ENCODE measurements at places on chromosomes 1 and 21.

DNA sequence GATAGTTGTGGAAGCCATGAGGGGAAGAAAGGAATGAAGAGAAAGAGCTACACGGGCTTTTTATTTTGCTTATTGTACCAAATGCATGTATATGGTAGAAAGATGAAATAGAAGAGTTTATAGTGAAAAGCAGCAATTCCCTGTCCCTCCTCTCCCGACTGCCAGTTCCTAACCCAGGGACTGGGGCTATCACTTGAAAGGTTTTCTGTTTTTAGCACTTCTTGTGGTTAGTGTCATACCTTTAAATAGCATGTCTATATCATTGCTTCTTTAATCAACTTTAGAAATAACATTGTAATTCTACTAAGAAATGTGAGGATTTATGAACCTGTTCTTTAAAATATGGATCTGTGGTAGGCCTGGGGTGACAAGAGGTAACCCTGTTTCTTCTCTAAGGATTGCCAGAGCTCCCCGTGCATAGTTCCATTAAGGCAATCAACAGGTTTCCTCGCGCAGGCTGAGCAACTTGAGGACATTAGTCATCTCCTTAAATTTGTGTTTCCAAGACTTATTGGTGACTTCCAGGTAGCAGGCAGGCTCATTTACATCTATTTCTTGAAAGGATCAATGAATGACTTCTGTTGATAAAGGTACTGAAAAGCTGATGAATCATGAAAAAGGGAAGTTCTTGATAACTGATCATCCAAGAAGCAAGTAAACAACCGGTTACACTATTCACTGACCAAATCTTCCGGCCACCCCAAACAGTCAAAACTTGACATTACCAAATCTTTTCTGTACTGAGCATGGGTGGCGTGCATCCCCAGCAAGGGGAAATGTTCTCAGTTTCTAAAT is 37.8 kb upstream of the S1PR1 start:
- no peak for DNase-seq

GRCh38 chr21:18356801-18357200 is 46.8 kb downstream of the TMPRSS15 start:
- DNase-seq = no peak

- DNase-seq = no peak
Measured at GRCh38 chr21:45284456-45284741, 3.3 kb downstream of the POFUT2 start.

DNA sequence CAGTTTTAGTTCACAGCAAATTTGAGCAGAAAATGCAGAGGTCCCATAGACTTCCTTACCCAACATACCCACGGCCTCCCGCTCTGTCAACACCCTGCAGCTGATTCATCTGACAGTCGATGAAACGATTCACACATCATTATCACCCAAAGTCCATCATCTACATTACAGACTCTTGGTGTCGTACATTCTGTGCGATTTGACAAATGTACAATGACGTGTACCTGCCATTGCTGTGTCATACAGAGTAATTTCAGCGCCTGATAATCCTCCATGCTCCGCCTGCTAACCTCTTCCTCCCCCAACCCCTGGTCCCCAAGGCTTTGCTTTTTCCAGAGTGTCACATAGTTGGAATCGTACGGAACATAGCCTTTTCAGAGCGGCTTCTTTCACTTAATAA is 94.7 kb upstream of the SLC25A33 start:
- no peak for DNase-seq

DNA sequence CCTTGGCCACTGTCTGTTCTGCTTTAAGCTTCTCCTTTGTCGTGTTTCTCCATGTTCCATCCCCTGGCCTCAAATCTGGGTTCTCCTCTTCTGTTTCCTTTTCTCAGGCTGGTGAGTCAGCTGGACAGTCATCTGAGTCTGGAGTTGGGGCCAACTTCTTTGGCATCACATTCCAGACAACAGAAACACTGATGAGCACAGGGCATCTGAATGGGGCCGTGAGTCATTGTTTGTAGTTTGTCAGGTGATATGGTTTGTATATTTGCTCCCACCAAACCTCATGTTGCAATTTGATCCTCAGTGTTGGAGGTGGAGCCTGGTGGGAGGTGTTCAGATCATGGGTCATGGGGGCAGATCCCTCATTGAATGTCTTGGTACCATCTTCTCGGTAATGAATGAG is 14.3 kb upstream of the OLIG2 start:
- no peak for DNase-seq

DNA sequence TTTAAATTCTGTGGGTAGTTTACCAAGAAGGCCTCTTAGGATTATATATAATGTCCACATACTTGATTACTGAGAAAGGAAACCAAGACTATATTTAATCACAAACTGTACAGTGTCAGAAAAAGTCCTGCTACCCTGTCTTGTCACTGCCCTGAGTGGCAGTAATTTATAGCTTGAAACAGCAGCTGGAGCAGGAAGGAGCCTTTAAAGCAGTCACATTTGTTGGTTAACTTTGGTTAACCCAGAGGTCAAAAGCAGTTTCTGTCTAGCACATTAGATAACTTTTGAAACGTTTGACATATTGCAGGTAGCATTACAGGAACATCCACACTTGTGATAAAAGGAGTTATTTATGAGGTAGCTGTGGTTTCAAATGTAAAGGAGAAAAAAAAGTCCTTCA is 161.7 kb downstream of the ROR1 start:
- DNase-seq = no peak

DNA sequence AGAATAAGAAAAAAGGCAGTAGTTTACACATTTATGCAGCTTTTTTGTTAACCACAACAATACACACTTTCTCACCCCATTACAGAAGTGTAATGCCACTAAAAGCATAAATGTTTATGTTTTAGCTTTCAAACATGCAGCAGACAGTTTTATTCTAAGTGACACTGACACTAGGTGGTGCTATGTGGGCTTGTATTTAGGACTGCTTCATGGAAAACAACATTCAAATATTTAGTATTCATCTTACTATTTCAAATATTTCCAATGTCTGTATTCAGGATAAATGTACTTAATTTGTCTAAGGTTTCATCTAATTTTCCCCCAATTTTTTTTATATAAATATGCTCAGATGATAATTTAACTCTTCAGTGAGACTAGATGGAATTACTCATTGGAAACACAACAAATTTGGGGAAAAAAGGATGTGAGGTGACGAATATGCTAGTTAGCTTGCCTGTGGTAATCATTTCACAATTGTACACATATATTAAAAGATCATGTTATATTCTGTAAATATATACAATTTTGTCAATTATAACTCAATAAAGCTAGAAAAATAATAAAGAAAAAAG is 71.4 kb downstream of the USP1 start:
- peak; percentile 22 for DNase-seq

DNA sequence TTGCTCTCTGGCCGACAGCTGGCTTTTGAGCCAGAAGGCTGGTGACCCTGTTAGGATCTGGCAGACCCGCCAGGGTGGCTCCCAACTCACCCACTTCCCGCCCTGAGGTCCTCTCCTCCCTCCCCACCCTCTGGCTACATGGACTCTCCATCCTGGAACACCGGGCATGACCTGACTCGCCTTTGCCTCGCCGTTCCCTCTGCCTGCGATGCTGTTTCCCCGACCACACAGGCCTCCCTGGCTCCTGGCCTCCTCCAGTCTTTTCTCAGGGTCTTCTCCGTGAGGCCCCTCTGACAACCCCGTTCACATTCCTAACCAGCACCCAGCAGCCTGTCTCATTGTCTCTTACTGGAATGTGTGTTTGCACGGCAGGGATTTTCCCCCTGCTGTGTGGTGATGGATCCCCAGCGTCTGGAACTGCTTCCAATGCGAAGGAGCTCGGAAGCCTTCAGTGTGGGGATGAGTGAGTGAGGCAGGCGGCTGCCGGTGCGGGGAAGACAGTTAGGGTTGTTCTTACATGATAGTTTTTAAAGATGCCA is 46.0 kb upstream of the POFUT2 start:
- no peak for DNase-seq

GRCh38 chr1:4317207-4317606 is 337.2 kb upstream of the AJAP1 start:
- DNase-seq = no peak

- no peak for DNase-seq
Measured at GRCh38 chr1:206678490-206678889, 6.2 kb upstream of the MAPKAPK2 start.

GRCh38 chr1:161342177-161342576 is 25.5 kb downstream of the CFAP126 start:
- no peak for DNase-seq

GRCh38 chr1:67175530-67176087 is 9.4 kb downstream of the IL23R start:
- DNase-seq = no peak

DNA sequence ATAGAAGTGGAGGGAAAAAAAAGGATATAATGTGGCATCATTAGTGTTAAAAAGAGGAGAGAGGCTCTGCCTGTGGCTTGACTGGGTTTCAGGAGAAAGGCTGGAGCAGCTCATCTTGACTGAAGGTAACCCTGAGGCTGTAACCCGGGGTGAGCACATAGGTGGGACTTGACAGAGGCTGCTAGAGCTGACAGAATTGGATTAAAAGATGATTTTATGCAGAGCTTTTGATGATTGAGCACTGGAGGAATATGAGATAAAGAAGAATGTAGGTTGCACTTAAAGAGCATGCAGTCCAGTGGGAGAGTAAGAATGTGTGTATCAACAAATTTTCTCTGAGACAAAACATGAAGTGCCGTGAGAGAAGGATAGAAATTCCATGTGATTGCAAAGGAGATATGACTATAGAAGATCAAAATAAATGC is 17.3 kb downstream of the LAMC1 start:
- no peak for DNase-seq

GRCh38 chr1:218633238-218633988 is 288.3 kb downstream of the TGFB2 start:
- DNase-seq = peak; percentile 17

DNA sequence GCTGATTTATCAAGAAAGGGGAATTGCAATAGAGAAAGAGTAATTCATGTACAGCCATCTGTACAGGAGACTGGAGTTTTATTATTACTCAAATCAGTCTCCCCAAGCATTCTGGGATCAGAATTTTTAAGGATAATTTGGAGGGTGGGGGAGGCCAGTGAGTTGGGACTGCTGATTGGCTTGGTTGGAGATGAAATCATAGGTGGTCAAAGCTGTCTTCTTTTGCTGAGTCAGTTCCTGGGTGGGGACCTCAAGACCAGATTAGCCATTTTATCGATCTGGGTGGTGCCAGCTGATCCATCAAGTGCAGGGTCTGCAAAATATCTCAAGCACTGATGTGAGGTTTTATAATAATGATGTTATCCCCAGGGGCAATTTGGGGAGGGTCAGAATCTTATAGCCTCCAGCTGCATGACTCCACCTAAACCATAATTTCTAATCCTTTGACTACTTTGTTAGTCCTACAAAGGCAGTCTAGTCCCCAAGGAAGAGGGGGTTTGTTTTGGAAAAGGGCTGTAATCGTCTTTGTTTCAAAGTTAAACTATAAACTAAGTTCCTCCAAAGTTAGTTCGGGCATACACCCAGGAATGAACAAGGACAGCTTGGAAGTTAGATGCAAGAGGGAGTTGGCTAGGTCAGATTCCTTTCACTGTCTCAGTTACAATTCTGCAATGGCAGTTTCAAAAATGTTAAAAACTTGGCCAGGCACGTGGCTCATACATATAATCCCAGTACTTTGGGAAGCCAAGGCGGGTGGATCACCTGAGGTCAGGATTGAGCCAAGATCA is 16.9 kb upstream of the RAB3B start:
- peak; percentile 24 for DNase-seq

DNA sequence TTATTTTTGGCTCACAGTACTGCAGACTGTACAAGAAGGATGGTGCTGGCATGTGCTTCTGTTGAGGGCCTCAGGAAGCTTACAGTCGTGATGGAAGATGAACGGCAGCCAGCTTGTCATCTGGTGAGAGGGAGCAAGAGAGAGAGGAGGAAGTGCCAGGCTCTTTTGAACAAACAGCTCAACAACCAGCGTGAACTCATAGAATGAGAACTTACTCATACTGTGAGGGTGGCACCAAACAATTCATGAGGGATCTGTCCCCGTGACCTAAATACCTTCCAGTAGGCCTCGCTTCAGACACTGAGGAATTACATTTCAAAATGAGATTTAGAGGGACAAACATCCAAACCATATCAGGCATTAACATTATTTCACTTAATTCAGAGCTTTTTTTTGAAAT is 84.7 kb downstream of the PKN2 start:
- DNase-seq = no peak

- DNase-seq = peak; percentile 89
Measured at GRCh38 chr1:202860744-202861419, 28.1 kb downstream of the RABIF start.

DNA sequence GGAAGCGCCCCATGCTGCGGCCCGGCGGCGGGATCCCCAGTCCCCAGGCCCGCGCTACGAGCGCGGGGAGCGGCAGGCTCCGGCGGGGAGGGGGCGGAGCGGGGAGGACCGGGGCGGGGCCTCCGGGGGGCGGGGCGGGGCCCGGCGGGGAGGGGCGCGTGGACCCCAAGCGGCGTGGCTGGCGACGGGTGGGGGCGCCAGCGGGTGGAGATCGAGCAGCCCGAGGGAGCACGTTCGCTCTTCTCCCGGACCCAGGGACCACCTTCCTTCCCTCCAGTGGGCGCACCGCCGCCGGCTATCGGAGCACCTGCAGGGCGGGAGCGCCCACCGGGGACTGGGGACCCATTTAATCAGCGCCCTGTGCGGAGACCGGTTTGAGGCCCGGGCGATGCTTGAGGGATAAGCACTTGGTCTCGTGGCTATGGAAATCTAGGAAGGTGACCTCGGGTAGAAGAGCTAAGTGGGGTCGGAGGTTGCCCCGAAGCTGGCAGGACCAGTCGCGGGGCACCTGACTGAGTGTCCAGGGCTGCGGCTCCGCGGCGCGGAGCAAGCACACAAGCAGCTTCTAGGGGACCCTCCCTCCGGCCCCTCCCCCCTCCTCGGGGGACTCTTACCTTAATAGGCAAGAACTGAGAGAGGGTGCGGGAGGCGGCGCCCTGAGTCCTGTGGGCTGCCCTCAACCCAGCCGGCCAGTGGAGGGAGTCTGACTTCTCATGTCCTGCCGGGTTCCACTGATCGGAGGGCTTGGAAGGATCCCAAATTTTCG is at the start of gene TSPAN2:
Gene TSPAN2, minus strand, starts transcription at position 84 of the 766 bp plus-strand sequence. Its CDS starts 71 bp downstream, at position 13.
- peak; percentile 69 for DNase-seq

- no peak for DNase-seq
Measured at GRCh38 chr1:233561708-233562426, 52.0 kb upstream of the KCNK1 start.

- no peak for DNase-seq
Measured at GRCh38 chr1:176440176-176440575, 22.8 kb upstream of the PAPPA2 start.

DNA sequence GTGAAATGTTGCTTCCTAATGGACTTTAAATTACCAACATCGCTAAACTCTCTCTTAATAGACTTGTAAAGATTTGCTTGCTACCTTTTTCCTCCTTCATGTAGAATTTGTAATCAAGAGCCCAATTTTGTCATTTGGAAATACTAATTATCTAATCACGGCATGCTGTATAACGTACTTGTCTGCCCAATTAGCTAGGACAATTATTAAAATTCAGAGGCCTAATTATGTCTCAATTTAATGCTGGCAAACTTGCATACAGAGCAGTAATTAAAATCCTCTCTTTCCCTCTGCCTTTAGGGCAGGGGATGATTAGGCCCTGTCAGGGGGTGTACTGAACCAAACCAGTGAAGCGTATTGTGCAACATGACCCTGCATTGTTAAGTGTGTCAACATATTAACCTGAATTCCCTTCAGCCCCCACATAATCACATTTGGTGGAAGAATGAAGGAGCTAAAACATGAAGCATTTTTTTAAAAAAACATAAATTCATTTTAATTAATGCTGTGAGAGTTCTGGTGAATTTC is 137.4 kb upstream of the BARHL2 start:
- no peak for DNase-seq

Measured in colonic mucosa (tissue), 4 donors.